Stimulated activated naive CD4-positive, alpha-beta T cell (primary cell): ENCODE measurements at places on chromosomes 7 and 10.

- DNase-seq: no peak
Measured at GRCh38 chr7:12350971-12351370, 52.7 kb downstream of the VWDE start.

- no peak for DNase-seq
Measured at GRCh38 chr10:111481261-111481826, 404.5 kb downstream of the ADRA2A start.

- DNase-seq: no peak
Measured at GRCh38 chr10:1210667-1211066, 154.5 kb downstream of the WDR37 start.

GRCh38 chr10:27506280-27506679, 2.2 kb downstream of the RAB18 start:
- no peak for DNase-seq

DNA sequence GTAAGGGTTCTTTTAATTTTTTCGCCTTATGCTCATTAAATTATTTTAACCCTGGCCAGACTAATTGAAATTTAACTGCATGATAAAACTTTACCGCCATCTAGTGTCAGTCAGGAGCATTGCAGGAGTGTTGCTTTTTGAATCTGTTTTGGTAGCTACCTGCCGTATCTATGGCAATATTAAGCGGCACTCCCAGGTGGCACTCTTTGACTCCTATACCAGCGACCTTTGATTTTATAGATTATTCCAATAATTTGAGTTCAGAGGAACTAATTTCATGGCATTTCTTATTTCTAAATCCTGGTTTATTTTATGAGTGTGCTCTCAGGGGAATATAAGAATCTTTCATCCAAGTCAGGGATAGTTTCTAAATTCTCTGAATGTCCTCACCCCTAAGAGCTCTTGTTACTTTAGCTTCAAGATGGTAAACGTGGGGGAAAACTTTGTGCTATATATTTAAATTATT, 198.9 kb downstream of the REEP3 start:
- DNase-seq: peak; percentile 27

- DNase-seq: no peak
Measured at GRCh38 chr7:30880125-30880720, 31.4 kb upstream of the AQP1 start.

GRCh38 chr7:17371671-17372524, 73.4 kb downstream of the AHR start:
- DNase-seq: no peak

DNA sequence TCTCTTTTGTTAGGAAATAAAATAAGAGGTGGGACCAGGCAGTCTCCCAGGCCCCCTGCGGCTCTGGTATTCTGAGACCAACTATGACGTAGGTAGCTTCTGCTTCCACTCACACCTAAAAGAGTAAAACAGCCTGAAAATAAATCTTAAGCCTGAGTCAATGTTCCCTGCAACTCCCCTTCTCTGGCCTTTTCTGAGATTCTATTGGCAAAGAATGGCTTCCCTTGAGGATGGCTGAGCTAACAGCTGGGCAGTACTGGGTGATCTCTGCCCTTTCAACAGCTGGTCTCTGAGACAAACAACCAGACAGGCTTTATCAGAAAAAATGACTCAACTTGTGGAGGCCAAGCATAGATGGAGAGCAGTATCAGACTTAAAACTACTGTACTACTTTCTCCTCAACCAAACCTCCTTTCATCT, 58.7 kb downstream of the CREB3L2 start:
- no peak for DNase-seq

- DNase-seq: no peak
Measured at GRCh38 chr10:5746197-5746596, 61.6 kb downstream of the TASOR2 start.

- no peak for DNase-seq
Measured at GRCh38 chr7:115827305-115828045, 203.1 kb downstream of the TFEC start.

- DNase-seq: no peak
Measured at GRCh38 chr10:12961416-12962205, 39.9 kb downstream of the CCDC3 start.

- peak; percentile 30 for DNase-seq
Measured at GRCh38 chr7:130669085-130669700, 645 bp upstream of the COPG2 start.

GRCh38 chr10:103676851-103677417, 178.4 kb downstream of the SH3PXD2A start:
- no peak for DNase-seq
